ENCODE measurements at places on chromosomes 4 and X.

DNA sequence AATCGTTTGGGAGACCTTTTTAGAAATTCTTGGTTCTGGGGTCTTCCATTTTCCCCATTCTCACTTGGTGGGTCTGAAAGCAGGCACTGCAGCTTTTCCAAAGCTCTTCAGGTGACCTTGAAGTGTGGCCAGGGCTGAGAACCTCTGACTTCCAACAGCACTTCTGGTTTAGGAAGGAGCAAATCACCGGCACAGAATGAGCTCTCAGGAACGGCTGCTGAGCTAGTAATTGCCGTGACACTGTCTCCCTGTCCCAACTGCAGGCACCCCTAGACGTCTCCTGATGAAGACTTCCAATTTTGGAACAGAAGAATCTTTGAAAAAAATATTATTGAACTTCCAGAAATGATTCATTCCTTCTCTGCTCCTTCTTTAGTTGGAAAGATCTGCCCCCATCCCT, 31.3 kb downstream of the CD38 start:
- DNase-seq, result no peak

DNA sequence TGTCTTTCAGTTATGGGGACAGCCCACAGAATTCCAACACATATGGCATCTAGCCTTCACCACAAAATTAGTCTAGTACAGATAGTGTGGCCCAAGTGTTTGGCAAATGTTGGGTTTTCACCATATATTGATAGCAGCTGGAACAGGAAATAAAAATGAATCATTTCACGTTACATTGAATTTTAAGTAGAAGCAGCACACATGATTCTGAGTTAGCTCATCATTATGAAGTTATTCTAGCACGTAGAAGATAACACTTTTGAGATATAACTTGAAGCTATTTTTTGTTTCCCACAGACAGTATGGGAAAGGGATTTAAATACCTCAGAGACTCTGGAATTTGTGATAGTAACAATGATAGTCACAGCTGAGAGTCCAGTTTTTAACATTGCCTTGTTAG, 118.7 kb downstream of the FAT4 start:
- no peak for DNase-seq

GRCh38 chr4:107058828-107059227, 22.7 kb upstream of the DKK2 start:
- peak; percentile 13 for DNase-seq

DNA sequence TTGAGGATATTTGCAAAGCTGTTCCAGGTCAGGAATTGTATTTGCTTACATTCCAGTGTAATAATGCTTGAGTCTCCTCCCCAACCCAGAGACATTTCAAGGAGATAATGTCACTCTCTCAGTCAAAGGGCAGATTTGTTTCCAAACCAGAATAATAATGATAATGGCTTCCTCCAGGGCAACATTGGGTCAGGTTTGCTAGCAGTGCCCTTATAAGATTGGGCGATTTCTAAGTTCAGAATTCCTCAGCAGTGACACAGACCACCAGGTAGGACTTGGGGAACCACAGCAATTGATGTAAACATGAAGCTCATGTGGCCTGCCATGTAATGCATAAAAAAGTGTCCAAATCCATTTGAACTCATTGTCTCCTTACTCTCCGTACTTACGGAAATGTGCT, 125.2 kb downstream of the BMP15 start:
- DNase-seq, result no peak

GRCh38 chr4:7964459-7964858, 24.8 kb upstream of the AFAP1 start:
- DNase-seq, result no peak

GRCh38 chrX:90026730-90027129, 105.0 kb downstream of the TGIF2LX start:
- DNase-seq, result no peak

GRCh38 chr4:175560604-175561003, 251.5 kb downstream of the GPM6A start:
- peak; percentile 40 for DNase-seq

DNA sequence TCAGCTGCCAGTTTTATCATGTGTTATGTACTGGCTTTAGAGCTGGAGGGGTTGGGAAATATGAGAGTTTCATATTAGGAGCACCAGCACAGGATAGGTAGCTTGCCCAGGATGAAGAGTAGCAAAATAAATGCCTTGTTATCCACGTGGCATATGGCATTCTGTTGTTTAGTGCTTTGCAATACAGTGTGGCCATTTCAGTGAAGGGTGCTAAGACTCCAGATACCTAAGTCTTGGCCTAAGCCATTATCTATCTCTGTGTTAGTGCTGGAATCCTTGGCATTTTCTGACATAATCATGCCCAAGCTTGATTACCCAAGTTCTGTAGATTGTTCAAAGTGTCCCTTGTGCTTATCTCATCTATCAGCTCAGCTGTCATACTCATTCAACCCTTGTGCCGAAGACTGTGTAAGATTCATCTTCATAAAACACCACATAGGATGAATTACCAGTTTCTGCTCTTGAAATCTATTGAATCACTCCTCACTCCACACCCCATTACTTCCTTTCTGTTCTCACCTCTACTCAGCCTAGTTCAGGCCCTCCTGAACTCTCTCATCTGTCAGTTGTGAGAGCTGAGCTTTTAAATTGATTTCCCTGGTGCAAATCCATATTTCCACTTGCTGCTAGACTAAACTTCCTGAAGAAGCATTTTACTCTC, 73.5 kb downstream of the CLCN5 start:
- DNase-seq, result no peak

DNA sequence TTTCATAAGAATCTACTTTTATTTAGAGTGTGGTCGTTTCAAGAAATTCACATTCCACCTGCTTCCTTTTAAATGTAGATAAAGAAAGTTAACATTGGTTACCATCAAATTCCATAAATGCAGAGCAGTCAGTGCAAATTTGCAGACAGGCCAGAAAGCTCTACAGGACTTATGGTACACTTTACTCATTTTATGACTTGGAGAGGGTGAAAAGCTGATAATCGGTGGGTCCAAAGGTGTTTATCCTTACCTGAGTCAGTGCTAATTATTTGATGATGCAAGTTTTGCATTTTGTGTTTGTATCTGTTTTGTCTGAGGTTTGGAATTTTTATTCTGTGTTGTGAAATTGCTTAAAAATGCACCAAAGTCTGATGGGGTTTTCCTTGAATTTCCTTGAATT, 193.3 kb downstream of the PALLD start:
- DNase-seq, result no peak

GRCh38 chr4:97367878-97368277, 775.4 kb downstream of the STPG2 start:
- DNase-seq, result peak; percentile 62

DNA sequence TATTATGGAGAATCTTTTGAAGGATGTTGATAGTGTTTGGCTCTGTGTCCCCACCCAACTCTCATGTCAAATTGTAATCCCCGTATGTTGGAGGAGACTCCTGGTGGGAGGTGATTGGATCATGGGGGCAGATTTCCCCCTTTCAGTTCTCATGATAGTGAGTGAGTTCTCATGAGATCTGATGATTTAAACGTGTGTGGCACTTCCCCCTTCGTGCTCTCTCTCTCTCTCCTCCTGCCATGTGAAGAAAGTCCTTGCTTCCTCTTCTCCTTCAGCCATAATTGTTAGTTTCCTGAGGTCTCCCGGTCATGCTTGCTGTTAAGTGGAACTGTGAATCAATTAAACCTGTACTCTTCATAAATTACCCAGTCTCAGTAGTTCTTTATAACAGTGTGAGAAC, 166.1 kb upstream of the NUDT6 start:
- no peak for DNase-seq

DNA sequence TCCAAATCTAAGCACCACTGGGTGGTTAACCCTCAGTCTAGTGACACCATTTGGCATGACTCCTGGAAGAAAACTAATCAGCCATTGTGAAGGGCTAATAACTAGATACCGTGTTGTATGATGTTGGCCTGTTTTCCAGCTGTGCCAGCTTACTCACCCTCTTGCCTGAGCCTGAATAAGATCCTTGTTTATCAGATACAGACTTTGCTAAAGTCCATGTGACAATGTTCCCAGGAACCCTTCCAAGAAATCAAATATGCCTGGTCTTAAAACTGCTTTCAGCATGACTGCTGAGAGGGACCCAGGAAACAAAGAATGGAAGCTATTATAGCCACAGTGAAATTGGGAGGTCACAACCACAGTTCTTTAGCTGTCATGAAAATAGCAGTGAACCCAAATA, 640.8 kb upstream of the INTU start:
- DNase-seq, result no peak

GRCh38 chr4:76199664-76200211, 13.9 kb downstream of the SCARB2 start:
- no peak for DNase-seq

GRCh38 chr4:127708985-127709384, 21.2 kb upstream of the SLC25A31 start:
- DNase-seq, result peak; percentile 82

- DNase-seq, result no peak
Observed at GRCh38 chr4:71050809-71051208, 57.4 kb downstream of the DCK start.

GRCh38 chrX:108090491-108091263, 665 bp downstream of the PSMD10 start:
- no peak for DNase-seq

DNA sequence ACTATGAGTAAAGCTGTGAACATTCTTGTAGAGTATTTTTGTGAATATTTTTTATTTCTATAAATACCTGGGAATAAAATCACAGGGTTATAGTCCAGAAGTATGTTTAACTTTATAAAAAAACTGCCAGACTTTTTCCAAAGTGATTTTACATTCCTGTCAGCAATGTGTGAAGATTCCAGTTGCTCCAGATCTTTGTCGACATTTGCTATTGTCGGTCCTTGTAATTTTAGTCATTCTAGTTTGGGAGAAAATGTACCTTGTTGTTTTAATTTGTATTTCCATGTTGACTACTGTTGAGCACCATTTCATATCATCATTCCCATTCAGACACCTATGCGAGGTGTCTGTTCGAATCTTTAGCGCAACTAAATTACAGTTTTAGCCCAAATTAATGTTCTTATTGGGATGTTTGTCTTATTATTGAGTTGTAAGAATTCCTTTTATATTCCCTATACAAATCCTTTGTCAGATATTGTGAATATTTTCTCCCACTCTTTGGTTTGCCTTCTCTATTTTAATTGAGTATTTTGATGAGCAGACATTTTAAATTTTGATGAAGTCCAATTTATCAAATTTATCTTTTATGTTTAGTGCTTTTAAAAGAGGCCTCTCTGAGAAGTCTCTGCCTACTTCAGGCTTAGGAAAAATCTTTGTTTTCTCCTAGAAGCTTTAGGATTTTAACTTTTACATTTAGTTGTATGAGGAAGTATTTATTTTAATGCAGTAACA, 2.6 kb downstream of the CEP135 start:
- no peak for DNase-seq

- DNase-seq, result no peak
Observed at GRCh38 chr4:76806757-76807156, 91.2 kb downstream of the SOWAHB start.

DNA sequence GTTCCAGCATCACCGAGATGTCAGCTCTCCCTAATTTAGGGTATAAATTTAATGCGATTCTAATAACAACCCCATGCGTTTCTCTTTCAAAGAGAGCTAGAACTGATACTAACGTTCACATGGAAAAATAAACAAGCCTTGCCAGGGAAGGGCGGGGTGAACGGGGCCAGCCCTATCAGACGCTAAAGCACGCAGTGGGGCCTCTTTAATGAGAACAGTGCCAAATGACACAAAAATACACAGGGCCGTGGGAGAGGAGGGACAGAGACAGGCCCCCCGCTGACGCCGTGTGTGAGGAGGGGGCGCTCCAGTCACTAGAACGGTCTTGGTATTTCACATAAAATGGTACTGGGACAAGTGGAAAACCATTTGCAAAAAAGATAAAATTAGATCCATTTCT, 21.3 kb upstream of the ADRA2C start:
- no peak for DNase-seq

GRCh38 chr4:101818362-101818761, 27.8 kb downstream of the BANK1 start:
- DNase-seq, result no peak

DNA sequence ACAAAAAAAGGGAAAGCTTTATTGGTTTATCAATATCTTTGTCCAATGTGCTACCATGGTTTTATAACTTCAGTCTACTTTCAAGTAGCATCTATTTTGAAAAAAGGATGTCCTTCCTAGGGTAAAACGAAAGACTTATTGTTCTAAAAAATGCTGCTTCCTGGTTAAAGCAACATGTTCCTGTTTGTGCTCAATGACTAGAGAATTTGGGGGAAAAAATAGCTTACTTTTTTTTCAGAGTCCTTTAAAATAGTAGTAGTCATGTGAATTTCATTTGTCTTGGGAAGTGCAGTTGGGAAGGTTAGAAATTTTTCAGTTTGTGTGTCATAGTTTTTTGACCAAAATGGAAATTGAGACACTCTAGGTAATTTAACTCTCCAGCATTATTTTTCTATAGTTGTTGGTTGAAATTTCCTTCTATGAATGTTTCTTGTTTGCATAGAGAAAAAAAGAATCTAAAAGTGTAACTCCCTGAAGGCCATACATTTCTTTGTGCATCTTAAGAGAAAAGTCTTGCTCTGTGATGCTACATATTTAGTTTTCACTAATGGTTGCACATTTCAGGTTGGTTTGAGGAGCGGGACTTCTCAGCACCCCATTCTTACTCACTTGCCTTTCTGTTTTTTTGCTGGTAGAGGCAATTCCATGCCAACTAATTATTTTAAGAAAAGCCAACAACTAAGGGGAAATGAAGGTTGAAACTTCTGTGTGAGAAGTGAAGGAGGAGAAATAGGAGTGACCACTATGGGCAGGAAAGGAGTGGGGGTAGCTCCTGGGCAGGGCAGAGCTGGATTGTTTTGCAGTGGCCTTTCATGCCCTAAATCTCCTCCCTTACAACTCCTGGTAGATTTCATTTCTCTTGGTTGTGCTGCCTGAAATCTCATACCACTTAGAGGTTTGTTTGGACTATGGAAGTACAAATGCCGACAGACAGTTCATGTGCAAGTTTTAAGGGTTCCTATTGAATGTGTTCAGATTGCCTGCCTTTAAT, 76.4 kb downstream of the RAPGEF2 start:
- no peak for DNase-seq

- no peak for DNase-seq
Observed at GRCh38 chrX:103954259-103954658, 8.2 kb upstream of the TMSB15B start.

DNA sequence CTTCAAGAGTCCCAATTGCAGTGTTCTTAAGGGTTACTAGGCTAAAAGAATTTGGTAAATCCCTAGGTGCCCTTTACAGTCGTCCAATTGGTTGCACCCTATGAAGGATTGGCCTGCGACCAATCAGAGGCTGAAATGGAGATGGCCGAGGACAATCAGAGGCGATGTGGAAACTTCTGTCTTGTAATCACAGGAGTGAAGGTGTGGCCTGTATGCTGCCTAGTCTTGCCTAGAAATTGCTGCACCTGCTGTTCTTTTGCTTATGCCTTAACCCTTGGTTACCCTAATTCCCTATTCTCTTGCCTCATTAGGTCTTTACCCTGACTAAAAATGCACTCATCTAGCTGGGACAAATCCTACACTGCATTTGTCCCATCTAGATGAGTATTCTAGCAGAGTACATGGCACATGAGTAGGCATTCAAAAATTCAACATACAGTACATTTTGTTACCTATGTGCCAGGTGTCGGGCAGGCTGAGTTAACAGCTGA, 1.0 kb upstream of the DCK start:
- DNase-seq, result no peak

All from kidney glomerular epithelial cell (primary cell).